ENCODE measurements at places on chromosomes 6 and 20.

DNA sequence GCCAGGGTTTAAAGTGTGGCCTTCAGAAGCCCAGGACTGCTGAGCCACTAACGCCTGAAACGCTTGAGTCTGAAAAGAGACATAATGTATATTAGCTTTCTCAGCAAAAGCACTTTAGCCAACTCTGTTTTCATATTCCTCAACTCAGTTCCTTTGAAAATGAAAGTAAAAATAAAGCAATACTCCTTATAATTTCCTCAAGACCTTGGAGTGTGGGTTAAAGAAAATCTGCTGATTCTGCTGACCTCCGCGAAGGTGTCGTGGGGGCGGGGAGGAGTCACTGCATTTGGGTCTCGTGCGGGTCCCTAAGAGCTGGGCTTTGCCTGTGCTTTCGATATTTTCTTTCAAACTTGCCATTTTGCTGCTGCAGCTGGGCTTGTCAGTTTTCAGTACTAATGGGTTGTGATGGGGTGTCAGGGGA, 142.2 kb upstream of the ARID1B start:
- DNase-seq: no peak

DNA sequence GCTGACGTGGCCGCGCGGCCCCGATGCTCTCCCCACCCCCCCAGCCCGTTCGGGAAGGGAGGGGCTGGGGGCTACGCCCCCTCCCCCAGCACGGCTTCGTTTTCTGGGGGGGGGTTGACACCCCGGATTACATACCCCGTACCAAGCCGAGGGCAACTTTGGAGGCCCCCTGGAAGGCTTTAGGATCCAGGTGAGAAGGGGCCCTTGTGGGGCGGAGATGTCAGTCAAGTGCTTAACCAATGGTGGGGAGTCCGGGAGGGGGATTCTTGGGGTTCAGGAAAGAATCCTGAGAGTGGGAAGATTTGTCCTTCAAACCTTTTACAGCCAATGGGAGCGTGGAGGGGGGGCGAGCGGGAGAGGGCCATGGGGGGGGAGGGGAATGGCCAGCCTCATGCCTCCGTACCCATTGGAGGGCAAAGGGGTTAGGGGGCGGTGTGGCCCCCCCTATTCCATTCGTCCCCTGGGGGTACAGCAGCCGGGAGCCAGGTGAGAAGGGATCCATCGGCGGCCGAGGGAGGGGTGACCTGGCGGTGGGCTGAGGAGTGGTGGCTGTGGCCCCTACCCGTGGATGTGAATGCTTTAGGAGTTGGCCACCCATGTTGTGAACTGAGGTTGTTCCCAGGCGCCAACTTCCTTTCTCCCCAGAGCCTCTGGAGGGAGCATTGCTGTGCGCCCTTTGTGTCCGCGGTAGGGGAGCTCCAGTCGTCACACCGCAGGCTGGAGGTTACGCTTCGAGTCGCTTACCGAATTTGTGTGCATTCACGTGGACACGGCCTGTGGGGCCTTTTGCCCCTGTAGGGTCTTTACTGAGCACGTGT, 682 bp downstream of the BRD2 start:
- DNase-seq: peak; percentile 42

GRCh38 chr6:30091577-30092381, 16.2 kb upstream of the RNF39 start:
- DNase-seq: no peak

DNA sequence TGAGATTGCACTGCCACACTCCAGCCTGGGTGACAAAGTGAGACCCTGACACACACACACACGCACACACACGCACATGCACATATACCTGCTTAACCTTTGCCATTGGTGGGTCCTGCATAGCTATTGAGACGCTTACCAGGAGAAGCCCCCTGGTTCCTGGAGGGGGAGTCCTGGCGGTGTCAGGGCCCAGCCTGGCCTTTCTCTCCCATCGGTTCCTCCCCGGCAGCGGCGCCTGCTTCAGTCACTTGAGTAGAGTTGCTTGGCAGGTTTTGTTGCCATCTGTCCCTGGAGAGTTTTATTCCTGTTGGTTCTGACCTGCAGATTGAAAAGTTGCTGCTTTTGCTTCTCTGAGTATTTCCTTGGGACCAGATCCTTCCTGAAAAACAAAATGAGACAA, 20.6 kb upstream of the FAM209A start:
- no peak for DNase-seq

DNA sequence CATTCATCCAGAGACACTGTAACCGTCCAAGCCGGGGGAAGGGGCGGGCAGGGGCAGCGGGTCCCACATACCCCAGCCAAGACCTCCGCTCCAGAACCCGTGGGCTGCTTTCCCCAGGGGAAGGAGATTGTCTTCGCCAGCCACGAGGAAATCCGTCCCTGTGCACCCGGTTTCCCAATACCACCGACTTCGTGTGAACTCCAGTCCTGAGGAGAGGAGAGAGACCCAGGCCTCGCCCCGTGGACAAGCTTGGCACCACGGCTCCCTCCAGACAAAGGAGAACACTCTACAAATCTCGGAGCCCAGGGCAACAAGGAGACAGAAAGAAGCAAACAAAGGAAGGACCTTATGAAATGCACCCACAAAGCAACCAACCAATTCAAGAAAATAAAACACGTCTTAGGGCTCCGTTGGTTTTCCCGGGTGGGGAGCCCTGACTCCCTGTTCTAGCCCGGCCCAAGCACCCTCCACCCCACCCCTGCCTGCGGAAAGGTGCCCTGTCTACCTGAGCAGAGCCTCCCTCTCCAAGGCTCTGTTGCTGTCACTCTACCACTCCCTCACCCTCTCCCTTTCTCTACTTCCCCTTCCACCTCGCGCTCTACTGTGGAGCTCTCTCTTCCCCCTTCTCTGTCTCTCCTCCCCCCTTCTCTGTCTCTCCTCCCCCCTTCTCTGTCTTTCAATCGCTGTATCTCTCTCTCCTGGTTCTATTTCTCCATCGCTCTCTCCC, 1382.8 kb upstream of the DEFB115 start:
- no peak for DNase-seq

DNA sequence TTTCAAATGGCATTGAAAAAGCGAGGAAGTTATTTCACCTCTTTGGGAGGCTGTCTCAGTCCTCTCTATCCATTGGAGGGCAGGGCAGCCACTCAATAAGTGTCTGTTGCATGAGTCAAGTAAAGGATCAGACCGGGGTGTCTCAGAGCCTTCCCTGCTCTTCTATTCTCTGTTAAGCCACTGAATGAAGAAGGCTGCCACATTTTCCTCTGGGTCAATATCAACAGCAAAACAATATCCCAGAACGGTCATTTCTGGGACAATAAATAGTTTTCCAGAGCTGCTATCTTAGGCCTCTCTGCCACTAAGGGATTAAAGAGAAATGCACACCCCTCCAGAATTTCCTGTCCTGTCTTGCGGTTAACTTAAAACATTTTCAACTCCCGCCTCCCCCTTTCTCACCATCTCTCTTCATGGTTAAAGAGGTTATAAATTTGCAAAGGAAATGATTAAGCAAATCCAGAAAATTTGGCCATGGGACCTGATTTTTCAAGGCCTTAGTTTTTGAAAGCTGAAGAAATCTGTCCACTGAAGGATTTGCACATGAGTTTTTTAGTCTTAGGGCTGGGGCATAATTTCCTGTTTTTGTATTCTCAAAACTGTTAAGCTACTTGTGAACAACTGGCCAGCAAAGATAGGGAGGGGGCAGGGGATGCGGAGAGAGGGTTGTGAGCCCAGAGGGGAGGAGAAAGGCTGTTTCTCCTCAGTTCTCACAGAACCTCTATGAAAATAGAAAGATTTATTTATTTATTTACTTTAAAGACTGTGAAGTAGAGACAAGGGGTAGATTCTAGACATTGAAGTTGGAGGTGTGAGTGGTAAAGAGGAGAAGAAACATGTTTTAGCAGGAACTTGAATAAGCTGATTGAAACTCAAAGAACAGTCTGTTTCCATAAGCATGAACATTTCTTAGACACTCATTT, 135.7 kb downstream of the BCAS1 start:
- no peak for DNase-seq

GRCh38 chr20:47007826-47008655, 113.4 kb downstream of the EYA2 start:
- DNase-seq: no peak

- DNase-seq: no peak
Measured at GRCh38 chr6:17446713-17447112, 53.3 kb downstream of the CAP2 start.

GRCh38 chr20:15342991-15343523, 1005.6 kb upstream of the FLRT3 start:
- no peak for DNase-seq

- no peak for DNase-seq
Measured at GRCh38 chr6:11432091-11432490, 105.5 kb upstream of the TMEM170B start.

DNA sequence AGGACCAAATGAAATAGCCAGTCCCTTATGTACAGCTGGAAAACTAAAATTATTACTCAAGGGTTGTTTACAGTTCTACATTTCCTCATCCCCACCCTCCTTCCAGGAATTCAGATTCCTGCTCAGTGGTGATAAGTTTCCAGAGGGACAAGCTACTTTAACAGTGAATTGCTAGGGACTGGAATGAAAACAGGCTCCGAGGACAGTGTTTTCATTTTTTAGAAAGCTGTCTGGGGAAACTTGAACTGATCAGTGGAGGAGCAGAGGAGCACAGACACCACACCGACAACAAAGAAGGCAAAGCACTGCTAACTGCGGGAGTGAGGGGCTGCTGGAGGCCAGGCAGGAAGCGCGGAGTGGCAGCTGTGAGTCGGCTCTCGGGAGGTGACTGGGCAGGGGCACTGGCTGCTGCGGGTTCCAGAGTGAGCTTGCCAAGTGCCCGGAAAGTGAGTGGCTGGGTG, 322.2 kb downstream of the ESR1 start:
- no peak for DNase-seq

DNA sequence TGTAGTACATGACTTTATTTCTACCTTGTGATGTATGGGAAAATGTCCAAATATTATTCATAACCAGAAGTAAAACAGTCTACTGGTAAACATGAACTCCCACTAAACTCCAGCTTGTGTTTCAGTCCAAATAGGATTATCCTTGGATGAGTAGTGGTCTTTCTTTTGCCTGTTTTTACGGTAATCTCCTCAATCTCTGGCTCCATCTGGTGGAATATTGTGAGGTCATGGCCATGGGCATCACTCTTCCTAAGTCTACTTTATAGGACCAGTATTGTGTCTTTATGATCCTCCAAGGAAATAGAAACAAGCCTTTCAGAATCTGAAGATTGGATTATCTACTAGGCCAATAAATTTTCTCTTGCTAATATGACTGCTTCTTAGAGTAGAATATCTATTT, 505.0 kb downstream of the BMP2 start:
- DNase-seq: no peak

GRCh38 chr6:36124881-36125280, 5.4 kb upstream of the MAPK13 start:
- no peak for DNase-seq

GRCh38 chr6:28005975-28006374, 48.9 kb downstream of the OR2B6 start:
- DNase-seq: no peak

DNA sequence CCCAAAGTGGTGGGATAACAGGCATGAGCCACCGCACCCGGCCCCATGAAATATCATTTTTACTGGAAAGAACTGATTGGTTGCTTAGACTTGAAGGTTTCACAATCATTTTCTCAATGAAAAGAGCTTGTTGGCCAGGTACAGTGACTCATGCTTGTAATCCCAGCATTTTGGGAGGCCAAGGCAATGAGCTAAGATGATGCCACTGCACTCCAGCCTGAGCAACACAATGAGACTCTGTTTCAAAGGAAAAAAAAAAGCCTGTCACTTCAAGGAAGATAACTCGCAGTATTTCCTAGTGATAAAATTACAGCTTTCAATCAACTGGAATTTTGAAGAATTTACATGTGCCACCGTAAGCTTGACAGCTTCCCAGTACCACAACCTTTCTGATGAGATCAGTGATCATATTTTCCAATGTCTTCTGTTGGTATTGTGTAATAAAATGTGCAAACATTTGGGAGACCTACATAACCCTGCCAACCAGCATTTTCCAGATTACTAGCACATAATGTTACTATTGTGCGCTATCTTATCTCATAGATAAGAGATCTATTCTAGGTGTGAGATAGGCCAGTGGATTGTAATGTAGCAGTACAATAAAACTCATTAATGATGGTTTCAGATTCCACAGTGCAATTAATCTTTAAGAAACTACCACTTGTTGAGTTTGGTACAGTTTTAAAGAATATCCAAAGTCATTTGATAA, 7.2 kb downstream of the PNLDC1 start:
- no peak for DNase-seq

DNA sequence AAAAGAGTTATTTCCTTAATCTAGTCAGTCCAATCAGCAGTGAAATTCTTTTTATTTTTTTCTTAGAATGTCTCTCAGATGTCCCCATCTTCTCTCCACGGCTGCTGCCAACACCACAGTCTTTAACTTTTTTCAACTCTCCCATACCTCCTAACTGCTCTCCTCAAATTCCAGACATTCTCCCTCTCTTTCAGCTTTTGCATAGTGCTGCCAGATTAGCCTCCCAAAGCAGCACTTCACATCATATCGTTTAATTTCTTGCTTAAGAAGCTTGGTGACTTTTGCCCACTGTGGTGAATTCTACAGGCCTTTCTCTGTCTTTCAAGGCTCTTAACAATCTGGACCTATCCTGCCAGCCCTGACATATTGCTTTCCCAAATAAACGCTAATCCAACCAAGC, 233.4 kb downstream of the UST start:
- no peak for DNase-seq

GRCh38 chr6:156279261-156279969, 497.8 kb upstream of the ARID1B start:
- DNase-seq: no peak

DNA sequence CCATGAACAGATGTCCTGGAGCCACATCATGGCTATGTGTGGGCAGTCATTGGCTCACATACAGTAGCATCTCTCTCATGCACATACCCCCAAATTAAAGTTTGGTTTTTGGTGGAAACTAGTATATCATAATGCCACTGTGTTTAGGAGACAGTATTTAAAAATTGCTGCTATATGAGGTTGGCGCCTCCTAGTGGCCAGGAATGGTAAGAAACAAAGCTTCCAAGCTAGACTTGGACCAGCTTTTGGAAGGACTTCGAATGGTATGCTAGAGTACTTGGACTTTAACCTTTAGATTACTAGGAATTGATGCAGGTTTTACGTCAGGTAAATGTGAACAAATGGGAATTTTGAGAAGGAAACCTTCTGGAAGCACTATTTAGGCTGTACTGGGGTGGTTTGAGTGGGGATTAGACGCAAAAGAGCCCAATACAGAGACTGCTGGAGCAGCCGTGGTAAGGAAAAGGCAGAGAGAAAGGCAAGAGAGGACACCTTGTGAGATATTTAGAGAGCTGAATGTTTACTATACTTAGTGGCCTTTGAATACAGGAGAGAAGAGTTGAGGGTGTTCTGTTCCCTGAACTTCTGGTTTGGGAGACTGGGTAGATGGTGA, 23.8 kb downstream of the PRSS35 start:
- DNase-seq: no peak

GRCh38 chr6:43828711-43829110, 58.7 kb downstream of the VEGFA start:
- no peak for DNase-seq

Data from stimulated activated CD4-positive, alpha-beta T cell treated with anti-CD3 and anti-CD28 coated beads, TNF-alpha, amount 100 ng/mL, for 4 hours (primary cell).